ENCODE measurements at places on chromosomes 12 and 14.

- DNase-seq = no peak
Measured at GRCh38 chr14:71183876-71184689, 276.8 kb downstream of the PCNX1 start.

GRCh38 chr14:51463461-51463860 is 188.2 kb upstream of the FRMD6 start:
- DNase-seq = no peak

GRCh38 chr14:40252817-40253447 is 820.7 kb upstream of the FBXO33 start:
- no peak for DNase-seq

- DNase-seq = no peak
Measured at GRCh38 chr14:33039311-33039710, 100.6 kb downstream of the NPAS3 start.

GRCh38 chr12:93325855-93326254 is 51.9 kb upstream of the NUDT4 start:
- no peak for DNase-seq

- DNase-seq = no peak
Measured at GRCh38 chr12:105922670-105923102, 216.1 kb downstream of the NUAK1 start.

GRCh38 chr14:84969501-84969900 is 560.4 kb upstream of the FLRT2 start:
- no peak for DNase-seq

GRCh38 chr14:104765517-104765916 is 12.6 kb downstream of the SIVA1 start:
- no peak for DNase-seq

DNA sequence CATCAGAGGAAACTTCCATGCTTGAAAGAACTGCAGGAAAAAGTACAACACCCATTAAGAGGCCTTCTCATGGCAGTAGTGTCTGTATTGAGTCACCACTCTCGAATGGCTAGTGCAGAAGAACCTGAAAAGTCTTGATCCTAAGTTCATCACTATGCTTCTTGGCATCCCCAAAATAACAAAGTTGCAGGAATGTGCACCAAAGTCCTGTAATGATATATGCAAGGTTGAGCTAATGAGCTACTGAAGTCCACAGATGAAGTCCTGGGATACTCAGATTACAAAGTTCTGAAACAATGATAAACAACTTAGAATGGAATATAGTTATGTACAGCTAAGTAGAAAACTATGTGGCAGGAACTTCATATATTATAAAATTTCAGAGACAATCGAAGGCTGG is 545.4 kb downstream of the FOXG1 start:
- no peak for DNase-seq

DNA sequence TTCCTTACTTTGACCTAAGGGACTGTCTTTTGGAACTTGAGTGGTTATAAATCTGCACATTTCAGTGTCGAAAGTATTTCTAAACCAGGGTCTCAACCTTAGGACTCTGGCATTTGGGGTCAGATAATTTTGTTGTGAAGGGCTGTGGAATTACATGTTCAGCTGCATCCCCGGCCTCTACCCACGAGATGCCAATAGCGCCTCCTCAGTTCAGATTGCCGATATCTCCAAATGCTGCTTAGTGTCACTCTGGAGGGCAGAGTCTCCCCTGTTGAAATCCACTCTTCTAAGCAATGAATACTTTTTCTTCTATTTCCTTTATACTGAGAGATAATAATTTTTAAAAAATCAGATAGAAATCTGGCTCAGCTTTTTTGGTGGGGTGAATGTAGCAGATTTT is 379.4 kb upstream of the RGS6 start:
- no peak for DNase-seq

- no peak for DNase-seq
Measured at GRCh38 chr12:100624571-100624970, 51.1 kb downstream of the GAS2L3 start.

- no peak for DNase-seq
Measured at GRCh38 chr14:61752626-61753025, 9.6 kb upstream of the SNAPC1 start.

GRCh38 chr12:111102102-111102739 is 181.8 kb upstream of the MYL2 start:
- no peak for DNase-seq

- DNase-seq = no peak
Measured at GRCh38 chr12:47410383-47410782, 295.4 kb downstream of the RPAP3 start.

GRCh38 chr12:124190312-124191023 is 104.4 kb upstream of the RFLNA start:
- DNase-seq = no peak

DNA sequence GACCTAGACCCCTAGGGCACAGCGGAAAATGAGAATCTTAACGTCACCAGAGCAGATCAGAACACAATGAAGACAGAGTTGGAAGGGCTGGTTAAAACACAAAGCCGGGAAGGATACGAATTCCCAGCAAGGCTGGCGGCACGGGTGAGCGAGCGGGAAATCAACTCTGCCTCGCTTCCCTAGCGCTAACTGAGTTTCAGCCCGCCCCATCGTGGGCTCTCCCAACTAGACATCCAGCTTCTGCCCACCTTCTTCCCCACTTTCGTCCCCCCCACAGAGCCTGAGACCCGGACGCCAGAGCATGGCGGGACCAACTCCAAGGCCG is 377 bp downstream of the CCNT1 start:
- DNase-seq = no peak

- DNase-seq = no peak
Measured at GRCh38 chr14:53912021-53912420, 44.6 kb downstream of the BMP4 start.

- DNase-seq = no peak
Measured at GRCh38 chr12:116244001-116244400, 33.5 kb downstream of the MED13L start.

- no peak for DNase-seq
Measured at GRCh38 chr12:45601888-45602287, 127.6 kb upstream of the ARID2 start.

DNA sequence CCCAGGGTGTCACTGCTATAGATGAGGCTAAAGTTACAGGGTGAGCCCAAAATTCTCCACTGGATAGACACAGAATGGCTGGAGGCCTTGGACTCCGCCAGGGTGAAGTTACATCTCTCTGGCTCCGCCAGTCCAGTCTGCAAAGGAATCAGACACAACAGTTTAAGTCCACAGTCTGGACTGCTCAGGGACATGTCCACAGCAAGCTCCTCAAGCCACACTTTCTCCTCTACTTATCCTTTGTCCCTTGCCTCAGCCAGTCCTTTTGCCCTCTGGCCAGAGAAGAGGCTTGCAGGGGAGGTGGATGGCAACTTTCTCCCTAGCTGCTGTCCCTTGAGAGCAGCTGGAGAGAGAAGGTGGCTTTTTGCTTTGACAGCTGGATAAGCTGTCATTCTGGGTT is 28.0 kb downstream of the PTPRB start:
- DNase-seq = no peak

GRCh38 chr12:28027947-28028724 is 55.6 kb upstream of the PTHLH start:
- DNase-seq = no peak

GRCh38 chr14:50814161-50814560 is 16.8 kb downstream of the NIN start:
- no peak for DNase-seq

- no peak for DNase-seq
Measured at GRCh38 chr12:104788840-104789271, 169.2 kb downstream of the SLC41A2 start.

GRCh38 chr14:74907744-74908143 is 15.3 kb downstream of the RPS6KL1 start:
- no peak for DNase-seq

GRCh38 chr12:91276509-91276908 is 93.9 kb upstream of the DCN start:
- no peak for DNase-seq

- DNase-seq = no peak
Measured at GRCh38 chr12:13250416-13250815, 53.9 kb downstream of the EMP1 start.

DNA sequence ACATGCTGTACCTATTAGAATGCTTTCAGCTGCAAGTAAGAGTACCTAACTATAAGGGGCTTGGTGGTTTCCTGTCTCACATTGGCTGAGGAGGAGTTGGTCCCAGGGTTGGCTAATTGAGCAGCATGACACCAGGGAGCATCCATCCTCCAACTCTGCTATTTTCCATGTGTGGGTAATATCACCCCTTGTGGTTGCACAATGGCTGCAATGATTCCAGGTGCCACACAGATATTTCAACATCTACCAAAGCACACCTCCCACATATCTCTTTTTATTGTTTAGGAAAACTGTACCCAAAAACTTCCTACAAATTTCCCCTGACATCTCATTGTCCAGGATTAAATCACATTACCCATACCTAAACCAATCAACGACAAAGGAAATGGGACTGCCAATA is 118.0 kb upstream of the EEA1 start:
- DNase-seq = no peak

DNA sequence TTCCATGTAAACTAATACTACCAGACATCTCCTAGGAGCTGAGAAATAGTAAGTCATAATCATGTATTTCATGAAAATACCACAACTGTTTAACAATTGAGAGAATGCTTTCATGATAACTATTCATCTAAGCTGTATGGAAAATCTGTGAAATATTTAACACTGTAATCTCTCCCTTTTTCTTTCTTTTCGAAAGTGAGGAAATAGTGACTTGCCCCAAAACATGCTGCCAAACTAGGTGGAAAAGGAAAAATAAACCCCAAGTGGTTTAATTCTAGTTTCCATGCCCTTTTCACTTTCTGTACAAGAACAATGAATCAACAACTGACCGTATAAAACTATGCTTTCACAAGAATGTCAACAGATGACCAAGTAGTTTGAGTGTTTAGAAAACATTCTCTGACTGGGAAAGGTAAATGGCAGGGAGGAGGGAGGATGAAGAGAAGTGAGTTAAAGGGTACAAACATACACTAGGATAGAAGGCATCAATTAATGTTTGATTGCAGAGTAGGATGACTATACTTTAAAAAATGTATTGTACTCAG is 147.5 kb upstream of the AVPR1A start:
- DNase-seq = no peak

DNA sequence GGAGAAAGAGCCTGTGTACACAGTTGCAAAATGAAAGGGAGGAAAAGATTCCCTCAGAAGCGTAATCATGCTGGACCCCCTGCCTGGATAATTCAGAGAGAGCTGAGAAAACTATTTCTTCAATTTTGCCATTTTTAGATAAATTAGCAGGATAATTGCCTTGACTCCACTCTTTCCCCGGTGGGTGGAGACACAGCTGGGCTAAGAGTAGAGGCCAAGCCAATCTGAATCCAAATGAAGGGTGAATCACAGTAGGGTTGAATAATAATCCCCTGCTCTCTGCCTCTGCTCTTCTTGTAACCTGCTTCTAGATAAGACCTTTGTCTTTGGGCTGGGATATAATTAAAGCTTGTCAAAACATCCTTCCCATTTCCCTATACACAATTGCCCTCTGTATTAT is 150.1 kb downstream of the CAPZA3 start:
- DNase-seq = no peak

GRCh38 chr12:70627677-70628076 is 9.6 kb downstream of the PTPRB start:
- no peak for DNase-seq

DNA sequence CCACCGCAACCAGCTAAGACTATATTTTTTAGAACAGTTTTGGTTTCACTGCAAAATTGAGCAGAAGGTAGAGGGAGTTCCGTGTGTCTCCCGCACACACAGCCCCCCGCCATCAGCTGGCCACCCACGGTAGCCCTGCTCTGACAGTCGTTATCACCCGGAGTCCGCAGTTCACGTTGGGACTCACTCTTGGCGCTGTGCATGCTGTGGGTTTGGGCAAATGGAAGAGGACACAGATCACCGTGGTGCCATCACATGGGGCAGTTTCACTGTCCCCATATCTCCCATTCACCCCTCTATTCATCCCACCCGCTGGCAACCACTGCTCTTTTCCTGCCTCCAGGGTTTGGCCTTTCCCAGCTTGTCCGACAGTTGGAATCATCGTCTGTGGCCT is 31.8 kb upstream of the ULK1 start:
- DNase-seq = no peak

GRCh38 chr14:95402578-95402977 is 82.9 kb upstream of the CLMN start:
- DNase-seq = no peak

- peak; percentile 16 for DNase-seq
Measured at GRCh38 chr14:80996049-80996901, 40.9 kb downstream of the TSHR start.

DNA sequence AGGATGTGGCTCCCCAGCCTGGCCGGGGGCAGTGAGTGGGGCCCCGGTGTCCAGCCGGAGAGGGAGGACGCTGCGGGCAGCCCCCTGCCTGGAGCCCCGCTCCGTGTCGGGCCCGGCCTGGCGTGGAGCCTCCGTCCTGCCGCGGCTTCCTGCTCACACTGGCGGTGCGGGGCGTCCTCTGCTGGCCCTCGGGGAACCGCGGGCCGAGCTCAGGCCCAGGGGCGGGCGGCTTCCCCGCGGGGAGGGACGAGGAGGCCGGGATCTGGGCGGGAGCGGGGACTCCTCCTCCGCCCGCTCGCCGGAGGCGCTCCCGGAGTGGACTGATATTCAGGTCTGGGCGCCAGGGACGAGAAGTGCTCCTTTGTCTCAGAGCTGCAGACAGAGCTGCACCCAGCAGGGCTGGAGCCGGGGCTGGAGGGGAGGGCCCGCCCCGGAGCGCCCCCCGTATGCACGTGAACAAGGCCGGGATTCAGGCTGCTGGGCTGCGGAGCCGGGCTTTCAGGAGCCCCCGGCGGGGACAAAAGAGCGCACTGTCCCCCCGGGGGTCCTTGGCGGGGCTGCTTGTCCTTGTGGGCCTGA is 2.2 kb downstream of the MMP17 start:
- DNase-seq = no peak

GRCh38 chr12:19005257-19005801 is 124.2 kb upstream of the PLEKHA5 start:
- no peak for DNase-seq

- no peak for DNase-seq
Measured at GRCh38 chr12:39145175-39145999, 240.0 kb upstream of the CPNE8 start.

GRCh38 chr12:124191024-124191359 is 103.9 kb upstream of the RFLNA start:
- no peak for DNase-seq

GRCh38 chr14:26466862-26467261 is 131.0 kb downstream of the NOVA1 start:
- no peak for DNase-seq

DNA sequence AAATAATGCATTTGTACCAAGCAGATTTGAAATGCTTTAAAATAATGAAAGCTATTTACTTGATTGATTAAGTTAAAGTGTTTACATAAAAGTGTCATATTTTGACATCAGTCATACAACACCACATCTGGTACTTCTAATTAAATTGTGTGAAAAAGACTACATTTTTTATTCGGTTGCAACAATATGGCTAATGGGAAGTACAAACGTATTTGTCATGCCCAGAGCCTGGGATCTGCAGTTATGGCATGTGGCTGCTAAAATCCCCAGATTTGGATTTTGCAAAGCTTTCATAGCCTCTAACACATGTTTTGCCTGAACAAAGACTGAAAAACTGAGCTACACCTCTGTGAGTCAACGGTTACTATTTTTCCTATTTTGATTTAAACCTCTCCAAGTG is 66.6 kb downstream of the LLPH start:
- no peak for DNase-seq

GRCh38 chr14:104975481-104976197 is 2.5 kb downstream of the AHNAK2 start:
- no peak for DNase-seq

- DNase-seq = no peak
Measured at GRCh38 chr12:132171968-132172521, 27.8 kb downstream of the NOC4L start.
